ENCODE measurements at places on chromosomes 5 and 9.

DNA sequence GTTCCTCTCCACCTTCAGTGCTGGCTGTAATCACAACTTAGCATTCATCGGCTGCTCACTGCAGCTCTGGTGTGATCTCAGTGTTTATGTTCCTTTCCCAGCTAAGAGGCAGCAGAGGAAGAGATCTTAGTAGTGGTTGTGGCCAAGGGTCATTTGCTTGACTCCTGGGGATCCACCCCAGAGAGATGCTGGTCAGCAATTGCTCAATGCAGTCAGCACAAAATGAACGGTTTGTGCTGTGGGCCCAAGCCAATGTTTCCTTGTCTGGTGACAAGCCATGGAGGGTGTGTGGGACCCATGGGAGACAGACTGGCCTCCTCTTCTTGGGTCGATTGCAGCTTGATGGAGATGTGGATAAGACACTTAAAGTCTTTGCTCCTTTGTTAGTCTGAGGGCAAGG lies 16.1 kb upstream of the FRMD3 start:
- DNase-seq = no peak
- H3K4me1 ChIP-seq = no peaks in the 10 kb centered on the region
- no peak overlapping the region for H3K4me3 ChIP-seq
- no peak overlapping the region for H3K27ac ChIP-seq
- no peaks in the 10 kb centered on the region for H3K27me3 ChIP-seq

DNA sequence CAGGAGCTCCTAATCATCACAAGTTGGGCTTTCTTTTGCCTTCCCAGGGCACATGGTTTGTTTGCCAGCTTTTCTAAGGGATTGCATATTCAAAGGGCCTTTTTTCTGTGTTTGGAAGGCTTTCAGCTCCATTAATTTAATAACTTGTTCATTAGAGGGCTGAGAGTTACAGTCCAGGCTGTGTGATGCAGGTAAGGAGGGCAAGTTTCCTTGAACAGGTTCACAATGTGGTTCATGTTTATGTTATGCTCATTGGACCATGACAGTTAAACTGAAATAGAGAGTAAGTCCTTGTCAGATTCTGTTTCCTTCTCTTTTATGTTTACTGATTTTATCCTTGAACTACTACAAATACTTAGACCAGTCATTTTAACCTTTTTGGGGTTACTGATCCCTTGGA lies 174.4 kb downstream of the MARCHF11 start:
- H3K4me3 ChIP-seq = no peak overlapping the region
- no peaks in the 10 kb centered on the region for H3K36me3 ChIP-seq
- H3K27me3 ChIP-seq = no peaks in the 10 kb centered on the region
- no peak for DNase-seq

DNA sequence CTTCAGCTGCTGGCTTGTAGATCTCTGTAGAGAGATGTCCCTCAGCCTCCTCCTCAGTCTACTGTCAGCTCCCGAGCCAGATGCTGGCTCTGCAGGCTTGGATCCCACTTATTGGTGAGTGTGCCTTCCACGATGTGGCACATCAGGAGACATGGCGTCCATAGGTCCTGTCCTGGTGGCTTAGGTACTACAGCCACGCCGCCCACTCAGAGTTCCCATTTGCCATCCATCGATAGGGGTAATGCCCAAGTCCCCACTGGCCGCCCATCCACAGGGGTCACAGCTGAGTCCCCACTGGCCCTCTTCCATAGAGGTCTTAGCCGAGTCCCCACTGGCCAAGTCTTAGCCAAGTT lies 17.3 kb downstream of the EXOC3 start:
- no peak overlapping the region for H3K27ac ChIP-seq
- no peak overlapping the region for H3K4me3 ChIP-seq
- peaks cover 6% of the 10 kb centered on the region for H3K36me3 ChIP-seq
- no peaks in the 10 kb centered on the region for H3K27me3 ChIP-seq
- DNase-seq = no peak
- no peaks in the 10 kb centered on the region for H3K4me1 ChIP-seq

DNA sequence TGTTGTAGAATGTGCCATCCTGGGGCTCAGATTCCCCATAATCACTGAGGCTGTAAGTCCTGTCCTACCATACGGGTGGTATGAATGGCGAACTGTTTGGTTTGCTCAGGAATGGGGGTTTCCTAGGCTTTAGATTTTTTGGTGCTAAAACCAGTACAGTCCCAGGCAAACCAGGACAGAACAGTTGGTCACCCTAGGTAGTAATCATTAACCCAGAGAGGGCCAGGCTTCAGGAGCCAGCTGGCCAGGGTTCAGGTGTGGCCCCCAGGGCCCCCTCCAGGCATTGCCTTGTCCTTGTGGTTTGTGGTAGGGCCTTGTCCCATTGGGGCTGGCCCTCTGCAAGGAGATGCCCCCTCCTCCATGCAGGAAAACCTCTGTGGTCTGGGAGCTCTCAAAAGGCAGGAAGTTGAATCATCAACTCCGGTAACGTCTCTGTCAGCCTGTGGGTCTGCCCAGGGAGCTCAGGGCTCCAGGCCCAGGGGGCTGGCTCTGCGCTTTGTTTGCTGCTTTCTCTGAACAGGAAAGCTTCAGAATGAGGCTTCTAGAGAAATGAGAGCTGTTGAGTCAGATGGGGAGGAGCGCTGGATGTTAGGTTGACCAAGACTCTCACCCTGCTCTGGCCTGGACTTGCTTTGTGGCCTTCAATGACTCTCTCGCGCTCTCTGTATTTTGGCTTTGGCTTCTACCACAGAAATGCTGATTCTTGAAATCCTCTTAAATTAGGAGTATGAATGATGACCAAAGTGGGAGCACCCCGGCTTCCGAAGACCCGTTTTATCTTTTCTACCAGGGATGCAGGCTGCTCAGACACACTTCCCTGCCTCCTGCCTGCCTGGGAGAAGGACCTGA lies 22.2 kb upstream of the JADE2 start:
- peak; percentile 59 for DNase-seq
- no peak overlapping the region for H3K4me3 ChIP-seq
- H3K27ac ChIP-seq = peak overlapping the region; percentile 18
- no peaks in the 10 kb centered on the region for H3K27me3 ChIP-seq
- peaks cover 16% of the 10 kb centered on the region for H3K4me1 ChIP-seq

DNA sequence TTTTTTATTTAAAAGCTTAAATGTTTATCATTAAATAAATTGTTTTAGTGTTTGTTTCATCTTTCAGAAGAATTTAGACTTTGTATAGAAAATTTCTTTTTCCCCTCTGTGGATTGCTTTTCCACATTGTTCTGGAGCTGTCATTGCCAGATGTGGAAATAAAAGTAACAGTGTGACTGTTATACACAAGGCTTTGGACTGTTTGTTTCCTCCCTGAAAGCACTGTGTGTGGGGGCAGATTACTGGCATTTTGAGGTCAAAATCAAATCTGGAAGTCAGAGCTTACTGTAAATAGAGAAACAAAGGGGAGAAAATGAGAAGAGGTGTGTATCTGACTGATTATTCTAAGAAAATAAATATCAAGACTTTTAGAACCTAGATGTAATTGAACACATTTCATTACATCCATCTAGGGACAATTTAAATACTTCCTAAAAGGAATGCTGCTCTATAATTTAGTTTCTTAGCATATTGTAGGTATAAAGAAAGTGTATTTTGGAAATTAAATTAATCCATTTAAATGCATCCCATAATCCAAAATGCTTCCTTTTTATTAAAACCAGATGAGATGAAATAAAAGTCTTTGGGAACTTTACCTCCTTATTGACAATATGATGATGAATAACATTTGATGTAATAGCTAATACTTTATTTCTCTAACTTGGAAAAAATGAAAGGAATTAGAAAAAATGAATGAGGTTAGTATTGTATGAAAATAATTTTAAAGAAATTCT lies 51.9 kb downstream of the ERCC6L2 start:
- H3K27ac ChIP-seq = no peak overlapping the region
- peaks cover 49% of the 10 kb centered on the region for H3K36me3 ChIP-seq
- H3K4me1 ChIP-seq = no peaks in the 10 kb centered on the region
- no peak for DNase-seq
- no peaks in the 10 kb centered on the region for H3K27me3 ChIP-seq

GRCh38 chr9:129497813-129498450 lies 123.0 kb downstream of the C9orf50 start:
- no peak overlapping the region for H3K27ac ChIP-seq
- no peaks in the 10 kb centered on the region for H3K36me3 ChIP-seq
- H3K4me3 ChIP-seq = no peak overlapping the region

- no peak for DNase-seq
- no peak overlapping the region for H3K27ac ChIP-seq
- no peaks in the 10 kb centered on the region for H3K27me3 ChIP-seq
- H3K36me3 ChIP-seq = no peaks in the 10 kb centered on the region
- H3K4me1 ChIP-seq = no peaks in the 10 kb centered on the region
- no peak overlapping the region for H3K4me3 ChIP-seq
Observed at GRCh38 chr5:36397901-36398536, 96.3 kb upstream of the RANBP3L start.

GRCh38 chr9:130254747-130255630 lies 10.6 kb upstream of the HMCN2 start:
- no peaks in the 10 kb centered on the region for H3K27me3 ChIP-seq
- no peak overlapping the region for H3K4me3 ChIP-seq
- H3K27ac ChIP-seq = no peak overlapping the region
- H3K36me3 ChIP-seq = no peaks in the 10 kb centered on the region
- H3K4me1 ChIP-seq = no peaks in the 10 kb centered on the region
- DNase-seq = no peak

GRCh38 chr9:33197279-33198152 lies 30.4 kb upstream of the B4GALT1 start:
- H3K4me1 ChIP-seq = no peaks in the 10 kb centered on the region
- H3K27me3 ChIP-seq = no peaks in the 10 kb centered on the region
- no peak overlapping the region for H3K27ac ChIP-seq

Data from H1 (cell line).